ENCODE measurements at places on chromosomes 4 and X.

DNA sequence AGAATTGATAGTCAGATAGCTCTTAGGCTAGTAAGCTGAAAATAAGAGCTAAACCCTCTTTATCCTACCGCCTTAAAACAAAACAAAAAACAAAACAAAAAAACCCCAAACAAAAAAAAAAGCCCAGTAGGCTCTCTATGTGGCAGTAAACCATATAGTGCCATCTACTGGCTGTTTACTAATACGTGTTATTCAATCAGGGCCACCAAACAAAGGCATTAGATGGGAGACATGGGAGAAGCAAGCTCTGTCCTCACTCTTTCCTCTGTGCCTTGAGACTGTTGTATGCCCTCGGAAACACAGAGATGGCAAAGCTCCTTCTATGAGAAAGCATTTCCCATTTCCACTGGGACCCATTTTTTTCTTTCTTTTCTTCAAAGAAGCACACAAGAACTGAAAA, 148.8 kb upstream of the MID1 start:
- DNase-seq: no peak

DNA sequence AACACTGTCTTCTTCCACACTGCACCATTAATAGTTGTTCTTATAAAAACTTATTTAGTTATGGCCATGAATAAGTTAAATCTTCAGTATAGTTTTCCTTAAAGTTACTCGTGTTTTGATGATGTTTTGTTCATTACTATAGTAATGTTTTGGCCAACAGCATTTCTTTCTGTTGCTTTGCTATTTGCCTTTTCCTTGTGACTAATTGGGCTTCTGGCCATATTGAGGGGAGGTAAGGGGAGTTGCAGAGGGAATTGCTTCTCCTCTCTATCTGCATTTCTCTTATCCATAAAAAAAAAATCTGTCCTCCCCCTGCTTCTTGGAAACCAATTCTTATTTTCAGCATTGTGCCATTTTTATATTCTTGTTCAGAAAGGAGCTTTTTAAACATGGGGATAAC, 42.7 kb upstream of the ZCCHC12 start:
- peak; percentile 42 for DNase-seq

DNA sequence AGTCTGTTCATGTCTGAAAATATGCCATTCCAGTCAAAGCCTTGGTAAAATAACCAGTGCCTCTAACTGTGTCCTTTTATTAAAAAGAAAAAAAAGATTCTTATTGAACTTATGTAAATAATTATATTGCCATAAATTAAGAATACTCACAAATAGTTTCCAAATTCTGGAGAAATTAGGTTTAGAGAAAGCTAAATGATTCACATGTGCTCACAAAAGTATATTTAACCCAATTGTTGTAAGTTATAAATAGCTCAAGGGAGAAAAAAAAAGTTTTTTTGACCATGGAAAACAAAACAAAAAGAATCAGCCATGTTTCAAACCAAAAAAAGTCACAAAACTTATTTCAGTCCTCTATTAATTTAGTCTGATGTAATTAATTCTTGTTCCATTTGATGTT, 25.3 kb upstream of the HERC6 start:
- DNase-seq: no peak

- DNase-seq: peak; percentile 38
Measured at GRCh38 chrX:8988446-8988845, 45.5 kb downstream of the FAM9B start.

DNA sequence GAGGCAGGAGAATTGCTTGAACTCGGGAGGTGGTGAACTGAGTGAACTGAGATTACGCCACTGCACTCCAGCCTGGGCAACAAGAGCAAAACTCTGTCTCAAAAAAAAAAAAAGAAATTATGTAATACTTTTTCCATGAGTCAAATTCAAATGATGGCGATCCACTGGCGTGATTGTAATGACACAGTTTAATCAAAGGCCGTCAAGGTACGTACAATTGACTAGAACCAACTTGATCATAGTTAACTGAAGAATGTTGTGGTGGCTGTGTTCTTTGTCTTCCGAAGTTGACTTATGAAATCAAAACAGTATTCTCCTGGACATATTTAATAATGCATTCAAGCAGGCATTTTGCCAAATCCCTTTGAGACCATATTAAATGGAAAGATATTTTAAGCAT, 318.6 kb upstream of the FAT1 start:
- DNase-seq: no peak

DNA sequence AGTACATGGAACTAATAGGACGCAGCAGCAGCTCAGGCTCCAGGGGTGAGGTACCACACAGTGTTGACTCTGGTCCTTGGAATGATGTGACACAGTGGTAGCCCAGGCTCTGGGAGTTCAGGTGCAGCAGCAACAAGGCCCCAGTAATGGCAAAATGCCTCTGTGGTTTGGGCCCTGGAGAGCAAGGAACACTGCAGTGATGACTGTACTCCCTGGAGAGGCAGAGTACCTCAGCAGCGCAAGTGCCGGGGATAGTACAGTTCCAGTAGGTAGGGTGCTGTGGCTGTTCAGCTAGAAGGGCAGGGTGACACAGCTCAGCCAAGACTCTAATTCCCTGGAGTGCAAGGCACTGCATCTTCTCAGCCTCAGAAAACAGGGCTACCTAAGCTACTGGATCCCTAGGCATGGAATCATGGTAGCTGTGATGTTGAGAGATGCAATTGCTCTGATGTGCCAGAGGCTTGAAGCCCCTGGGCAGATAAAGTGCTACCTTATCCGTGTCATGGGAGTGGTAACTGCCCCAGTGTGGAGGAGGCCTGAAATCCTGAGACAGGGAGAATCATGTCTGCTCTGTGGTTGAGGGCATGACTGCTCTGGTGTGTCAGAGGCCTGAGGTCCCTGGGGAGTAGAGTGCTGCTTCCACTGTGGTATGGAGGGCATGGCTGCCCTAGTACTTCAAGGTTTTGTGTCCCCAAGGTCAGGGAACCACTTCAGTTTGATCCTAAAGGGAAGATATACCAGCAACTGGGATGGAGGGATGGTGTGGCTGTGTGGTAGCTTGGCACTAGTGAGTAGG, 55.2 kb downstream of the AREG start:
- peak; percentile 76 for DNase-seq

DNA sequence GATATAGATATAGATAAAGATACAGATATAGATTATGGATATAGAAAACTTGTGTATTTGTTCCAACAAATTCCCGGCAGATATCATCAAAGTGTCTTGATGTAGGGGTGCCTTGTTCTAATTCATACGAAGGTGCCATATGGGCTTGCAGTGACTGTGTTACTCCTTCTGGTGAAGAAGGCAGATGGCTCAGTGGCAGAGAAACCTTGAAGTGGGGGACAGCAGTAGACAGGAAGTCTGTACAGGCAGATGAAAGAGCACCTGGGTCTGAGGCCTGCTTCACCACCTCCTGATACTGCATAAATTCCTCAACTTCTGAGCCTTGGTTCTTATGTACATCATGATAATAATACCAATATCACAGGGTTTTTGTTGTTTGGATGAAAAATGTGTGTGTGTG, 179.5 kb upstream of the GATB start:
- no peak for DNase-seq

DNA sequence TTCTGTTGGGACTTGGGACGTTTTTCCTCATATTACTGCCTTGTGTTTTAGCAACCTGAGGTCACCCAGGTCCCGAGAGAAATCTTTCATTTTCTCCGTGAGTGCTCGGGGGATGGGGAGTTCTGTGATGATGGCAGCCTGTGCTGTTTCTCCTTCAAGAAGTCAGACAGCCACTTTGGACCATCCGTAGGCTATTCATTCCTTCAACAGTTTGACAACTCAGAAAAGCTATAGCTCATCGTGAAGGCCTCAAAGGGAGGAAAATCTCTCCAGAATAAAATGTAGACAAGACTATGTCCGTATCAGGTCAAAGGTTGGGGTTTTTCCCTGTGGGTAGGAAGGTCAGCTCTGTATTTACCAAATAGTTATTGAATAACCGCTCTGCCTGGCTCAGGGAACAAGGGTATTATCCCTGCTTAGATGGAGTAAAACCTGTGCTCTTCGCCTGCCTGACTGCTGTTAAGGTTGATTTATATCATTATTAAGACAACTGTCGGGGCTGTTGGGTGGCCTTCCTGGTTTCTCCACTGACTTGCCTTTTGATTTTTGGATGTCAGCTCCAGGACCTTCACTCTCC, 36.6 kb downstream of the FAM114A1 start:
- no peak for DNase-seq

DNA sequence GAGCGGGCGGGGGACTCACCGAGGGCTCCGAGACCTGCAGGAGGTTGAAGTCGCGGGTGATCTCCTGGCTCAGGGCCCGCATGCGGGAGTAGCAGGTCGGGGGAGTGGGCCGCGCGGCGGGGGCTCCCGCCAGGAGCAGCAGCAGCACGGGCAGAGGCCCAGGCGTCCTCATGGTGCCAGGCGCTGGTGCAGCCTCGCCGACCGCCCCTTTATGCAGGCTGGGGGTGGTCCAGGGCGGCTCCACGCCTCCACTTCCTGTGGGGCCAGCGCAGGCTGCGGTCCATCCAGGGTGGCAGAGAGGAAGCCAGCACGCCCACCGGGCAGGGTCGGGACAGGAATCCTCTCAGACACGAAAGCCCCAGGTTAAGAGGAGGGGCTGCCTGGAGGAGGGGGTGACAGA, at the start of gene CYTL1:
Gene CYTL1, minus strand, starts transcription at position 185 of the 400 bp plus-strand sequence. Its CDS starts 13 bp downstream, at position 172.
- no peak for DNase-seq

DNA sequence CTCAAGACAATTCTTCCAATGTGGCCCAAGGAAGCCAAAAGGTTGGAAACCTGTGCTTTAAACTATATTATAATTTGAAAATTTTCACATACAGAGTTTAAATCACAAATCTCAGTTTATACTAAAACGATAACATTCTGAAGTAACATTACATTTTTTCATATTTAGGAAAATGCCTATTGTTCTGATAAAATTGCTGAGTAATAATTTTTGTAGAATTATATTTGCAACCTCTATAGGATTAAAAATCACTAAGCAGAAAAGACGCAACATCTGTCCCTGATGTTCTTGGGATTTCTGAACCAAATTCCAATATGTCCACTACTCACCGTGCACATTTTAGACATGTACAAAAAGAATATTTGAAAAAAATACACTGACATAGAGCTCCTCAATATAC, 10.5 kb downstream of the ZNF732 start:
- DNase-seq: no peak

- no peak for DNase-seq
Measured at GRCh38 chr4:189385098-189385497, 555.6 kb upstream of the FRG1 start.
